CD8-positive, alpha-beta T cell (primary cell): ENCODE measurements at places on chromosomes 2 and 18.

- no peak for DNase-seq
Observed at GRCh38 chr2:46012618-46013240, 284.5 kb upstream of the EPAS1 start.

DNA sequence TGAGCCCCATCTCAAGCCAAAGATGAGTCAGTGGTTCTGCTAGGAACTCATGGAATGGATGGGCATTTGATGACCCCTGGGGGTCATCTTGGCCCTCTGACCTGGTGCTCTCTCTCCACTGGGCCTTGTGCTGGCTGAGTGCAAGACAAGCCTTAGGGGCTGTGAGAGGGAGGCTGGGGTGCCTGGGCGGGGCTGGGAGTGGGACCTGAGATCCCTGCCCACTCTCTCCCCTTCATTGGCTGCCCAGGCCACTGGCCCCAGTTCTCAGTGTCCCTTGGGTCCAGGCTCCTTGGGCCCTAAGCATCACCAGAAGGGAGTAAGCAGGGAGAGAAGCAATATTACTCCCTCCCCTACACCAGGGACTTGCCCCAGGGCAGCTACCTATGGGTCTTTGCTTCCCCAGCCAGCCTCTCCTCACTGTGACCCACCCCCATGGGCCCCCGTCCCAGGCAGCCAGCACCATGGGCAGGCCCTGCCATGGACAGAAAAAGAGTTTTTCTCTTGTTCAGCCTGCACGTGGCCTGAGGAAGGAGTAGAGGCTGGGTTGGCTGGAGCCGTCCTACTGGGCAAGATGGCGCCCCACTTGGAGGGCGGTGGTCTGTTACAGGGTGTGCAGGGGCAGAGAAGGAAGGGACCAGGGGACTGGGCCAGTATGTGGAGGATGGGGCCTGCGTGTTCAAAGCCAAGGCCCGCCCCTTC lies 33.6 kb downstream of the ATOH8 start:
- no peak for DNase-seq

GRCh38 chr18:27605107-27605834 lies 420.2 kb upstream of the CHST9 start:
- DNase-seq, result no peak

- no peak for DNase-seq
Observed at GRCh38 chr2:236579746-236580315, 10.2 kb downstream of the ACKR3 start.

DNA sequence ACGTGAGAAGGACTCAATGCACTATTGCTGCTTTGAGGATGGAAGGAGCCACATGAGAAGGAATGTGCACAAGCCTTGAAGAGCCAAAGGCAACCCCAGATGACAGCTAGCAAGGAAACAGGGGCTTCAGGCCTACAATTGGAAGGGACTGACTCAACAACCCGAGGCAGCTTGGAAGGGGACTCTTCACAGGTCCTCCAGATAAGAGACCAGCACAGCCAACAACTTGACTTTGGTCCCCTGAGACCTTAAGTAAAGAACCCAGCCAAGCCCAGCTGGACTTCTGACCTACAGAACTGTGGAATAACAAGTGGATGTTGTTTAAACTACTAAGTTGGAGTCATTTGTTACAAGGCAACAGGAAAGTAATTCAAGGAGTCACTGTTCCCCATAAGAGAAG lies 277.2 kb downstream of the SUCLG1 start:
- DNase-seq, result no peak

DNA sequence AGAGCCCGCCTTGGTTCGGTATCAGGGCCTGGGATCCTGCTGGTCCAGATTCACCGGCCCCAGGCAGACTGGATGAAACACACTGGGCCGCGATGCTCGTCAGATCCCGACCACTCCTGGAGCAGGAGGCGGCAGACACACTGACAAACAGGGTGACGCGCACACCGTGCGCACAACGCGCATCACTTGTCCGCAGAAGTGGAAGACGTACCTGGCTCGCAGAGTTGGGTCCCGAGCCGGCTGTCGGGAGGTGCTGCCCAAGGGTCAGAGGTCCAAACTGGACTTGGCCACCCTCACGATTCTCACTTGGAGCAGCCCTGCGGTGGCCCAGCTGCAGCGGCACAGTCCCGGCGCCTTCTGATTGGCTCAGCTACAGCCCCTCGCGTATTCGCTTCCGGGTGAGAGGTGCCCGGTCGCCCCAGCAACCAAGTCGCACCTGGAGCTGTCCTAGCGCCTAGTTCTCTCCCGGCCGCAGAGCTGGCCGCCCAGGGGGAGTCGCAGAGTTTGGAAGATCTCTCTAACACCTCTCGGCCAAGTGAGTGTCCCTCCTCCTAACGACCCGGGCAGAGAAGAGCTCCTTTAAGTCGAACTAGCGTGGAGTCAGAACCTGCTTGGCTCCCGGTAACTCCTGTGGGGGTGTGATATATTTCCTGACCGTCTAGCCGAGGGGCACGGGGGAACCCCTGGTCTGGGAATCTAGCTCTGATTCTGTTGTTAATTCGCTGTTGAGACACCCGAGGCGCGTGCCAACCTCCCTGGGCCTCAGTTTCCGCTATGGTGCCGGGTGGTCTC lies at the start of the genes DHX57 and MORN2:
TSS of gene DHX57 (minus strand) at position 359 of the 792 bp plus-strand sequence. CDS start 7,529 bp downstream, outside the sequence.
TSS of gene MORN2 (plus strand) at position 401 of the 792 bp plus-strand sequence.
- DNase-seq, result peak; percentile 75

- no peak for DNase-seq
Observed at GRCh38 chr2:167692936-167693335, 554.5 kb downstream of the STK39 start.

DNA sequence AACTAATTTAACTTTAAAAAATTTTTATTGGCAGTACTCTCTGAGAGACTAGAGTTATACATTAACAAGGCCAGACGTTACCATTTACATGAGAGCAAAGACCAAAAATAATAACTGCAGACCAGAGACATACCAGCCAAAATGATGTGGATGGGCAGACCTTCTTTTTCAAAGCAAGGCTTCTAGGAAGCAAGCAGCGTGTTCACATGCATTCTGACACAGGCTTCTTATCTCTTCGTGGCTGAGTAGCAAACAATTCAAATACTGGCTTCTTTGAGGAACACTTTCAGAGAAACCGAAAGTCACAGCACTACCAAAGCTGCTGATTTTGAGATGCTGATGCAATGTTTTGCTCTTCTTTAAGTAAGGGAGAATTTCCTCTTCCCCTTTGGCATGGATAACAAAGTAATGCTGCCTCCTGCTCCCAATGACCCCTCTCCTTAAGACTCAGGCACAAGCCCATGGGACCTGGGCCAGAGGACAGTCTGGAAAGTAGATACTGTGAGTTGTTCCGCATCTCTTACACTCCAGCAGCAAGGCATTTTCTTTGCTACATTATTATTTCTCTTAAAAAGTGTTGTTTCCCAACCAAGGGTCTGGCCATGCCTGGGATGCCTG lies 181.9 kb downstream of the MREG start:
- no peak for DNase-seq

DNA sequence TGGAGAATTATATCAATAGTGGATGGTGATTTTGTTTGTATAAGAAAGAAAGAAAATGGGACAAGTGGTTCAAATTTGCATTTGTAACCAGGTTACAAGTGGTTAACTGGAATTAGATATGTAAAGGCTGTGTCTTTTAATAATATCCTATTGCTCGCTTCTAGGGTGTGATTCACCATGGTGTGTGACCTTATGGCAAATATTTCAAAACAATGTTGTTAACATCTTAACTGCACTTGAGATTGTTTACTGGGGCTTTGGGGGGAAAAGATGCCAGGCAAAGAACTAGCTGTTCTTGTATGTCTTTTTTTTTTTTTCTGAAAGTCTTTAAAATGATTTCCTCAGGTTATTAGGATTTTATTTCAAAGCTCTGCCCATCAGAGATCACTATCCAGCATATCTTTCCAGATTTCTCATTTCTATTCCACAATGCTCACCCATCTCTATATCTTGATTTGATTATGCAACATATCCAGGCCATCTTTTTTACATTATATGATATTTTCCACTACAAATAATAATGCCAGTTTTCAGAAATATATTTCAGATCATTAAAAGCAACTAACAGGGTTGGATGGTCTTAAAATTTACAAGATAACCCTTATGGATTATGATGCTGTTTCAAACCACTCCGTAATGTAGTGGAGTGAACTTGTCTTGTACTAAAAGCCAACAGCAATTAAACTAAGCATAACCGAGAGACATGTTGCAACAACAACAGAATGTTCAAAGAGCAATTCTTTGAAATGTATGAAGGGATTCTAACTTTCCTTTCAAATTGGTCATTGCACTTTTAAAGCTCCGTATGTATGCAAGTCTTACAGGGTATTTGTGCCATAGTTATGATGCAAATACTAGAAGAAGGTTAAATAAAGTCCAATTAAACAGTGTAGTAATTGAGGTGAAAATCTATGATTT lies 341.5 kb upstream of the ETAA1 start:
- no peak for DNase-seq

DNA sequence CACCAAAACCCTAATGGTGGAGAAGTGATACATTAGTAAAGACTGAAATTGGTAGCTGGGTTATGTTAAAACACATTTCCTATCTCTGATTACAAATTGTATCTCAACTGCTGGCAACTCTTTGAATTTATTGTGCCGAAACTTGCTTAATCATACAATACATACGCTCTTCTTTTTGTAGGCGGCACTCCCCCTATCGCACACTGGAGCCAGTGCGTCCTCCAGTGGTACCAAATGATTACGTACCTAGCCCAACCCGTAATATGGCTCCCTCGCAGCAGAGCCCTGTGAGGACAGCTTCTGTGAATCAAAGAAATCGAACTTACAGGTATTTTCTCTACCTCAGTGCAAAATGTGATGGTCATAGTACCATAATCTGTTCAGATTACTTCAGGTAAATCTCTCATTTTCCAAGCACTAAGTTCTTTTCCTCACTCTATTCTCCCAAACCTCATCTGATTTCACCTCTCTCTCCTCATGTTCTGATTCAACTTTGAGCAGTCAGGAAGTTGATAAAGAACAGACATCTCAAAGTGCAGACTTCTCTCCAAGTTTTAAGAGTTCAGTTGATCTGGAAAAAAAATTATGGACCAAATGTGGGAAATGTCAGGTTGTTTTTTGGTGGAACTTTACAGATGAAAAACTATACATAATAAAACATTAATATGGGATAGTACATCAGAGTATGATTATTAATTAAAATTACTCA lies 66.5 kb downstream of the ABI2 start:
- DNase-seq, result no peak

DNA sequence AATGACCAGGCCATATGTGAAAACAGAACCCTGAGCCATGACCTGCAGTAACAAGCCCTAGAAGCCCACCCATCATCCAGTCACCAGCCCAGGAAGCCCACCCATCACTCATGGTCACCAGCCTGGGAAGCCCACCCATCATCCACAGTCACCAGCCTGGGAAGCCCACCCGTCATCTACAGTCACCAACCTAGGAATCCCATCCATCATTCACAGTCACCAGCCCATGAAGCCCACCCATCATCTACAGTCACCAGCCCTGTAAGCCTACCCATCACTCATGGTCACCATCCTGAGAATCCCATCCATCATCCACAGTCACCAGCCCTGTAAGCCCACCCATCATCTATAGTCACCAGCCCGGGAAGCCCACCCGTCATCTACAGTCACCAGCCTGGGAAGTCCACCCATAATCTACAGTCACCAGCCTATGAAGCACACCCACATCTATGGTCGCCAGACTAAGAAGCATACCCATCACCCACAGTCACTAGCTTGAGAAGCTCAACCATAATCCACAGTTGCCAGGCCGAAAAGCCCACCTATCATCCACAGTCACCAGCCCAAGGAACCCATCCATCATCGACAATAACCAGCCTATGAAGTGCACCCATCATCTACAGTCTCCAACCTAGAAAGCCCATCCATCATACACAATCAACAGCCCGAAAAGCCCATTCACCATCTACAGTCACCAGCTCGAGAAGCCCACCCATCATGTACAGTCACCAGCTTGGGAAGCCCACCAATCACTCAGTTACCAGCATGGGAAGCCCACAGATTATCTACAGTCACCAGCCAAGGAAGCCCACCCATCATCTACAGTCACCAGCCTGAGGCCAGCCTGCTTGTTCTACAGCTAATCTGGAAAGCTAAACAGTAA lies 91.9 kb downstream of the TWIST2 start:
- no peak for DNase-seq

- no peak for DNase-seq
Observed at GRCh38 chr2:150639383-150639782, 151.9 kb upstream of the RND3 start.

GRCh38 chr18:5979971-5980457 lies 84.7 kb upstream of the TMEM200C start:
- no peak for DNase-seq

GRCh38 chr2:100018341-100019193 lies 123.8 kb downstream of the AFF3 start:
- DNase-seq, result no peak

DNA sequence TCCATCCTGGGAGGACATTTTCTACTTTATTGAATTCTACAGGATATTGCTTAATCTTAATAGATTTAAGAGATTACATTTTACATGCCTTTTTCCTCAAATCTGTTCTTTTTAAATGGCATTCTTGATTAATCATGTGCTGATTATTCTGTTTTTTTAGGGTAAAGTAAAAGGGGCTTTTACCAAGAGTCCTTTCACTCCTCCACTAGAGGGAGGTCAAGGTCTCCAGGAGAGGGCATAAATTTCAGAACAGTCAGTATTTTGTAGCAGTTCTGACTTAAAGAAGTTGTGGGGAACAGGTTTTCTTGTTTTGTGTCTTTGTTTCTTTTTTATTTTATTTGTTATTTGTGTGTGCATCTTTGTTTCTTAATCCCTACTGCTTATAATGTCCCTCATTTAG lies 25.4 kb downstream of the WDR75 start:
- no peak for DNase-seq

DNA sequence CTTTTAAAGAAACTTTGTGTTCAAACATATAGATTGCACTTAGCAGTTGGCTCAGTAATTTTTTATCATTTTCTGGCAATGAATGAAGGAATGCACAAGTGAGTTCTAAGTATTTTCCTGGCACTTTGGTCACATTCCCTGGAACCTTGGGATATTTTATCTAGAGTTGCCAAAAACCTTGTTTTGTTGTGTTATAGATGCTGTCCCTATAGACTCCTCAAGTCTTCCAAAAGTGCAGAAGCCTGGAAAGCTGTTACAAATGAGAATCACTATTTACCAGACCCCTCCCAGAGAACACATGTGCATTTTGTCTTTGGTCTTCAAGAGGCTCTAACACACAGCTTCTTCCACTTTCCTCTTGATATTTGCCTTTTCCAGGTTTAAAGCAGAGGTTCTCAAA lies 108.3 kb downstream of the RND3 start:
- no peak for DNase-seq

GRCh38 chr18:74914648-74915047 lies 294.3 kb downstream of the PTGR3 start:
- DNase-seq, result no peak

DNA sequence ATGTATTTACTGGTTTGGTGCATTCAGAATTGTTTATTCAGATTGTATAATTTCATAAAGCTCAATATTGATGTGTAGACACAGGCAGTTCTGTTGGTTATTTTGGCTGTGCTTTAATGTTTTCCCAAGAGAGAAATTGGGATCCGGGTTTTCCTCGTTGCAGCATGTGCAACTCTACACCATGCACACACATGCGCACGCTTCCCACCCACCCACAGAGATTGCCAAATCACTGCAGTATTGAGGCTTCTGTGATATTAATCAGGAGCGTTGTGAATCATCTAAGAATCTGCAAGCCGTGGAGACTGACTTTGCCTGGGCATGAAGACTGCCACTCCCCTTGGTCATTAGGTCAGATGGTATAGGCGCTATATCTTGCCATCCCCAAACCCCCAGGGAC lies 571.5 kb downstream of the SLC4A3 start:
- no peak for DNase-seq

- DNase-seq, result no peak
Observed at GRCh38 chr2:9205486-9205885, 1.1 kb upstream of the ASAP2 start.

- DNase-seq, result no peak
Observed at GRCh38 chr2:85922199-85922598, 33.4 kb upstream of the ST3GAL5 start.
